Activated T-cell treated with anti-CD3 and anti-CD28 coated beads, Interleukin-2, amount 50 U/mL, for 72 hours (primary cell): ENCODE measurements at places on chromosomes 3 and 15.

- DNase-seq: no peak
Measured at GRCh38 chr3:139380575-139380974, 8.9 kb downstream of the COPB2 start.

DNA sequence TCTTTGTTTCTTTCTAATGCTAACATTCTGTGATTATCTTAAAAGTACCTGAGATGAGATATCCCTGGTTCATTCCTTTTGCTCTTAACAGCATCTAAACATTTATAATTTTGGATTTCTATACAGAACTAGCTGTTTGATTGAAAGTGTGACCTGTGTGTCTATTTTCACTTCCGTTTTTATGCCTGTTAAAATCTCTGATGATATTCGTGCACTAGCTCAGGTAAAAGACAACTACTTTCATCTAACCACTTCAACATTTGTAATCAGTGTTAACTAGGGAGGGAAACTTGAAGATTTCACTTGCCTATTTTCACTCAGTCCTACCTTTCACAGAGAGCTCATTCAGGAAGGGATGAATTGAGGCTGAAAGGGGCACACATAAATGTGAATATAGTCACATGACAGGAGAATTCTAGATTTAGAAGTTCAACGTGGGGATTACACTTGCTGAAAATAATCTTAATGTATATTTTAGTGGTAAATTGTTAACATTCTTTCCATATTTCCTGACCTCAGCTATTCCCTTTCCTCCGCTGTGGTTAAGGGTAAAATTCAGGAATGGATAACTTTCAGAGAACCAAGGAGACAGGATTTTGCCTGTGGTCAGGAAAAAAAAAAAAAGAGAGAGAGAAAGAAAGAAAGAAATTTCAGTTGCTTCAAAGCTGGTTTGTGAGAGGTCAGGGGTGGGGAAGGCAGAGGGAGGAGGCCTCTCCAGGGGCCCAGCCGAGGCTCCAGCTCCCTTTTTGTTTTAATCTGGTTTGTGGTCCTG, 159.8 kb upstream of the TSC22D2 start:
- no peak for DNase-seq

- no peak for DNase-seq
Measured at GRCh38 chr15:93312891-93313486, 224.0 kb upstream of the RGMA start.

DNA sequence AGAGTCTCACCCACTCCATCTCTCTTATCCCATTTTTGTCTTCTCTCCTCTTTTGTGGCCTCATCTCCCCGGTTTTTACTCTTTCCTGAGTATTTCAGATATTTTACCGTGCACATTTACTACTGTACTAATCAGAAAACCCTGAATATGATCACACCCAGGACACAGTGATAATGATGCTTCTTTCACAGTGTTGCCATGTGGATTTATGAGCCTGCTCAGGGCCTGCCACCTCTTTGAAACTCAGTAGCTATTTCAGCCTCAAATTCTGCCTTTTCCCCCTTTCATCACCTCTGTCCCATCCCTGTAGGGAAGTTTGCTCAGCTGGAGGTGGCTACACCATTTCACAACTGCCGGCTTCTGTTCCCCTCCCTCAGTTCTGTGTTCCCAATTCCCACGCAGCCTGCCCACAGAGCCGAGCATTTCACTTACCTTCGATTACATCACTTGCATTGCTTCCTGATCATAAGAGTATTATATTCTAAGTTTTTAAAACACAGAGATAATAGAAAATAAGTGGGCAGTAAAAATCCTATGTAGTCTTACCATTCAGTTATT, 33.2 kb downstream of the ARNT2 start:
- DNase-seq: no peak

GRCh38 chr15:81531109-81531592, 157.1 kb upstream of the TMC3 start:
- no peak for DNase-seq

DNA sequence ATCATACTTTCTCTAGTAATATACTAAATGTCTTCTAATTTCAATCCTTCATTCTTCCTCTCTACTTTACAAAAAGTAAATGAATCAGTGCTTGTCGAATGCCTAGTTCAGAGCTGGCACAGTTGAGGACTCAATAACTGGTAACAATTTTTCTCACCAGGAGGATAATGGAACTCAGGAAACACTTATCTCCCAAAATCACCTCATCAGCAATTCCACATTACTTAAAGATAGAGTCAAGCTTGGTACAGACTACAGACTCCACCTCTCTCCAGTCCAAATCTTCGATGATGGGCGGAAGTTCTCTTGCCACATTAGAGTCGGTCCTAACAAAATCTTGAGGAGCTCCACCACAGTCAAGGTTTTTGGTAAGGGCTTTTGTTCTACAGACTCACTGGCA, 16.3 kb downstream of the ZBED2 start:
- DNase-seq: no peak

GRCh38 chr3:125128861-125129501, 73.2 kb upstream of the HEG1 start:
- DNase-seq: no peak

DNA sequence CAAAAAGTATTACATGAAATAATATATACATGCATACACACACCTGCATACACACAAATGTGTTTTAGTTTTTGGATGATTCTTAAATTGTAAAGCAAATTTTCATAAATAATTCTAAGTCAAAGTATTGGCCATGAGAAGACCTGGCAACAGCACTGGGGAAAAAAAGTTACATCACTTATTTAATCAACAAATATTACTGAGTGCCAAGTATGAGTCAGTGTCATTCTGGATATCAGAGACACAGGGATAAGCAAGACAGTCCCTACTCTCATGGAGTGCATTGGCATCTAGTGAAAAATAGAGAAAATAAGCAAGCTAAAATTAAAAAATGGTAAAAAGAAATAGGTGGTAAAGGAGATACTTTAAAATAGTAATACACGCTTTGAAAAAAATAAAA, 29.4 kb upstream of the GUCA1C start:
- no peak for DNase-seq

- DNase-seq: no peak
Measured at GRCh38 chr3:195591220-195591619, 7.5 kb upstream of the APOD start.
